Kidney epithelial cell (primary cell): ENCODE measurements at places on chromosomes 6 and 20.

DNA sequence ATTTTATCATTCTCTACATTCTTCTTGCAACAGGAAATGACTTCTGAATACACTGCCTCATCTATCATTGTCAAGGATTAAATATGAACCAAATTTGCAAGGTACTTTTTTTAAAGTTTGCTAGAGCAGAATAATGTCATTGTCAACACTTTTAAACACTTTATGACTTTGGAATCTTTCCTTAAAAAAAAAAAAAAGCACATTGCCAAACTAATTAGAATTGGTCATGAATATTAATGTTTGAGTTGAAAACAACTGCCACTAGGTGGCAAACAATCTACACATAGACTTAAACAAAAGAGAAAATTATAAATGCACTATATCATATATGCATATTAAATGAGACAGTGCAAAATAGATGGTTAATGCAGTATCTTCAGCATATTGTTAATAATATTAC lies 32.5 kb upstream of the TMEM244 start:
- no peak for DNase-seq

- DNase-seq, result no peak
These were observed 100.7 kb upstream of the PTPN1 start for GRCh38 chr20:50409495-50409894.

DNA sequence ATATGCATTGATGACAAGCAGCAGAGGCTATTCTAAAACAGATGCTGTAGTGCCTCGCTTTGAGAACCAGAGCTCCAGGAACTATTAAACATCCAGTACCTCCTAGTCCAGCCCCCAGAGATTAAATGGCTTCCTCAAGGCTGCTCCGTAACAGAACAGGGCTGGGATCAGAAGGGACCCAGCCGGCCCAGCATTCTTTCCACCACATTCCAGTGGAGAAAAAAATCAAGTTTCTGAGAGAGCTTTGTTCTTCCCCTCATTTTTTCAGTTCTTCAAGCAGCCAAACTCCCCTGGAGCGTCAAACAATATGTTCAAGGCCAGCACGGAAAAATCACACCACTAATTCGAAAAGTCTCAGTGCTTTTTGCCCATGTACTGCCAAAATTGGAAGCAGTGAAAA lies 5.8 kb upstream of the STMND1 start:
- no peak for DNase-seq

DNA sequence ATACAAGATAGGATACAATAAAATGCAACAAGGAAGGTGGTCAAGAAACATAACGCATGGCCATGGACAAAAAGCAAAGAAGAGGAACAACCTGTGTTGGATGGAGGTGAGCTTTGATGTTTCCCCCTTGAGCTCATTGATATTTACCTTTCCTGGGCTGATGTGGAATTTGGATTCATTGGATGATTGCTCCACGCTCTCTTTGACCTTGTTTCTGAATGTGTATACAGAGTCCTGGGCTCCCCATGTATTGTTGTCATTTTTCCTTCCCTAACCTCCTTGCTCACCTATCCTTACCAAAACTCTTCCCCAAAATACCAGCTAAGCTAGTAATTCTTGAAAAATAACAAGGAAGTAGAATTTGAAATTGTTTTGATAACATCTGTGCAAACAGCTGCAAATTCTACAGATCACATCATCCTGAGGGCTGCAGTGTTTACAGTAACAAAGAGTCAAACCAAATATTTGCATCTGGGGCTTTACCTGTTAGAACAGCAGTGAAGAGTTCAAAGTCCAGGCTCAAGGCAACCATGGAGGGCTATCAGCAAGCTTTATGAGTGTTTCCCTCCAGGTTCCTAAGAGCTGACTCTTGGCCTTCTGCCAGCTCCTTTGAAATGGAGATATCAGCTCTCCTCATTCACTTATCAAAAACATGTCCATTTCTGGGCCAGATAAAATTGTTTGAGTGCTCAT lies 214.3 kb upstream of the MARCKS start:
- no peak for DNase-seq

GRCh38 chr6:117200067-117200466 lies 65.3 kb upstream of the VGLL2 start:
- no peak for DNase-seq

GRCh38 chr20:46814366-46815232 lies 80.0 kb upstream of the EYA2 start:
- peak; percentile 82 for DNase-seq

DNA sequence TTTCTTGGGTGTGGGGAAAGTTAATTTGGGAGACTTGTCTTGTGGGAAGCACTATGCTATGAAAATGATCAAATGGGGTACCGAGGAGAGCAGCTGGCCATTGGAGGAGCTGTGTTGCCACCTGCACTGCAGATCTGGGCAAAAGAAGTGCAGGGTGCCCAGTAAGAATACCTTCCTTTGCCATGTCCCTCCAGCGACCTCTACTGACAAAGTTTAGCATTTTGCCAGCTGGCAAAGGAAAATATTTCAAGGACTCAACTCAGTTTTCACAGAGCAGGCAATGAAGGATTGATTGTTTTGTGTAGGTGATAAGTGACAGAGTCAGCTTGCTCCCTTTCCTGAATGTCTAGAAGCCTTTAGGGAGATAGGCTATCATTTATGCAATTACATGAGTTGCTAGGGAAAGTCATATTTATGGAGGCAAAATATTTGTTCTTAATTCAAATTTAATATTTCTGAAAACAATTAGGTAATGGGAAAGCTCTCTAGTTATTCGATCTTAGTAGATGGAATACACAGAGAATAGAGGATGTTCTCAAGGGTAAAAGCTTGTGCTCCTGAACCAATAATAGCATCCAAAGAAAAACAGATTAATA lies 118.4 kb downstream of the FARS2 start:
- DNase-seq, result no peak

GRCh38 chr20:23084845-23085365 lies 1.2 kb downstream of the CD93 start:
- no peak for DNase-seq

- no peak for DNase-seq
These were observed 66.8 kb downstream of the SCAND1 start for GRCh38 chr20:35887393-35888064.

GRCh38 chr20:37295001-37295400 lies 5.5 kb downstream of the MANBAL start:
- DNase-seq, result peak; percentile 97

DNA sequence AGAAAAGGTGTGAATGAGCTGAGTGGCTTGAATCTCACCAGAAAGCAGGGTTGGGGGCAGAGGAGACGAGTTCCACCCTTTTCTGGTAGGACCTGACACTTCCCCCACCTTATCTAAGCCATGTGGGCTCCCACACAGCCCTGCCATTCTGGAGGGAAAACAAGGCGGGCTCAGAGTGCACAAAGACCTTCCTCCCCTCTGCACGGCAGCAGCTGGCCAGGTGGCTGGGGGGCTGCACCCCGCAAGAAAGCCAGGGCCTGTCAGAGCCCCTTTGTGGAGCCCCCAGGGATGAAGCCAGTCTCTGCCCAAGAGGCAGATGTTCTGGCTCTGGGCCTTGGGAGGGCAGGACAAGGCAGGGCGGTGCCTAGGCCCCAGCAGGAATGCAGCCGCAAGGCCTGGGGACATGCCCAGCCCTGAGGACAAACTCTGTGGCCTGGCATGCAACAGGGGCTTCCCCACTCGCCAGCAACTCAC lies 48.4 kb upstream of the DSN1 start:
- no peak for DNase-seq

DNA sequence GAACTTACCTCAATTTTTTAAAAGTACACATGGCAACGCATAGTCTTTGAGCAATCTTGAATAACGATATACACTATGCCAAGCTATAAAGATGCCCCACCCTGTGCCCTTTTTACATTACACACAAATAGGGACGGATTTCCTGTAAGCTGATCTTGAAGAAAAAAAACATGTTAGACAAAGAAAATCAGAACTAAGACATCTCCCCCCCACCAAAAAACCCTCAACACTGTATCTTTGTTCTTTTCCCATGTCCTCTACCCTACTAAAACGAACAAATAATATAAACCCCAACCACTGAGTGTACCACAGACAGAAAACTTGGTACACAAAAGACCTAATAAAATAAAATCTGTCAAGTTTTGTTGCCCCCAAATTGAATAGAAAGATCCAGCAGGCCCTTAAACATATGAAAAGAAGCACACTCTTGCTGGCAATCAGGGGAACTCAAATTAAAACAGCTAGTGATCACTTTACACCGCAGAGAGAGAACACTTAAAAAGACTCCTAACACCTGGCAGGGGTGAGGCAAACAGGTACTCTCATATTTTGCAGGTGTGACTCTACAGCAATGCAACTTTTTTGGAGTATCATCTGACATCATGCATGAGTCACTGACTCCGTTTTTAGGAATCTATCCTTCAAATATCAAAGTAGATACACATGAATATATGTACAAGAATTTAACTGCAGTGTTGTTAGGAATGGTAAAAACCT lies 29.6 kb downstream of the BACH2 start:
- DNase-seq, result no peak

DNA sequence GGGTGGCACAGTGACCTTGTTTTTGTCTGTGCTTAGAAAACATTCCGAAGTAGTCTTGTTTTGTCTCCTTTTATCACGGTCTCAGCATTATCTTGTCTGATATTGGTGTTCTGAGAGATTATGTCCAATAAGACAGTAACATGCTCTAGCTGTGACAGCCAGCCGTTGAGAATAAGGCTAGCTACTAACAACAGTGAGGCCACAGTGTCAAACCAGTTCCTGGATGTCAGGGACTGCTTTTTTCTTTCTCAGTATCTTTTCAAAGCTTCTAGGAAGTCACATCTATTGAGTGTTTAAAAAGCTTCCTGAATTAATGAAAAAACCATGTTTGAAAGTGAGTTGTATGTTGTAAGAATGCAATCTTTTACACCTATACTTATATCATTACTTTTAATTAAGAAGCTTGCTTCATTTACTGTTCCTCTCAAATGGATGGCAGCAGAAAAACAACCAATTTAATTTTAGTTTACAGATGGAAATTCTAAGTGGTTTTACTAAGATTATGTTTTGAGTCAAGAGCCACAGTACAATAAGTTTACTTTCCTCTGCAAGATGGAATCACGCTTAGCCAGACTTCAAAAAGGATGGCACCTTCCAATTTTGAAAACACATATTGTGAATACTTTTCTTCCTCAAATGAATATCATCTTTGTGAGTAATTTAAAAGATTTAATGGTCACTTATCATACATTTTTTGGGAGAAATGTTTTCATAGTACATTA lies 53.1 kb downstream of the MAP3K7 start:
- no peak for DNase-seq

- DNase-seq, result no peak
These were observed 286.9 kb downstream of the PTPRK start for GRCh38 chr6:128233531-128233930.

GRCh38 chr6:13184089-13184468 lies 144.3 kb downstream of the TBC1D7 start:
- DNase-seq, result no peak

GRCh38 chr6:34161857-34162515 lies 16.1 kb upstream of the GRM4 start:
- DNase-seq, result no peak

- no peak for DNase-seq
These were observed 12.2 kb downstream of the SAYSD1 start for GRCh38 chr6:39102821-39103136.

- no peak for DNase-seq
These were observed 5.6 kb upstream of the UQCC2 start for GRCh38 chr6:33716890-33717632.

DNA sequence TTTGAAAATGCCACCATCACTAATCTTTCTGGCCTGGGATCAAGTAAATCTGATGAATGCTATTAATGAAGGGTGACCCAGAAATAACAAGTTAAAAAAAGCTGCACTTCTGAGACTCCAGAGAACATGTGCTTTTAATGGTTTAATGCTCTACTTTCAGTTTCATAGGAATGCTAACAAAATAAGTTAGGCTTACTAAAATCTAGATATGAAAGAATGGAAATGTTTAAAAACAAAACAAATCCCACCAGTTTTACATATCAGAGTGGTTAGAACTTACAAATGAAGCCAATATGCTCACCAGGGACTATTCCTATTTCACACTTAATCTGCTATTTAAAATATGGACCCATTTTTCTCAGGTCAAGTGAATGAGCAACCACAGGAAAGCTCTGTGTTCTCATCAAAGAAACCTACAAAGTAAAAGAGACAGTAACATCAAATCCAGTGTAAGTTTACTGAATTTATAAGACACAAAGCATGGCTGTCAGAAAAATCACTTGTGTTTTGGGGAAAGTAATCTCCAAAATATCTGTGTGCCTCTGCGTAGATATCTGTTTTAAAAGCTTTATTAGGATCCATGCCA lies 40.3 kb downstream of the FYN start:
- no peak for DNase-seq

- no peak for DNase-seq
These were observed 2.4 kb downstream of the SLC29A1 start for GRCh38 chr6:44225579-44226325.

- no peak for DNase-seq
These were observed 65.2 kb upstream of the ADGRF4 start for GRCh38 chr6:47633141-47633540.

DNA sequence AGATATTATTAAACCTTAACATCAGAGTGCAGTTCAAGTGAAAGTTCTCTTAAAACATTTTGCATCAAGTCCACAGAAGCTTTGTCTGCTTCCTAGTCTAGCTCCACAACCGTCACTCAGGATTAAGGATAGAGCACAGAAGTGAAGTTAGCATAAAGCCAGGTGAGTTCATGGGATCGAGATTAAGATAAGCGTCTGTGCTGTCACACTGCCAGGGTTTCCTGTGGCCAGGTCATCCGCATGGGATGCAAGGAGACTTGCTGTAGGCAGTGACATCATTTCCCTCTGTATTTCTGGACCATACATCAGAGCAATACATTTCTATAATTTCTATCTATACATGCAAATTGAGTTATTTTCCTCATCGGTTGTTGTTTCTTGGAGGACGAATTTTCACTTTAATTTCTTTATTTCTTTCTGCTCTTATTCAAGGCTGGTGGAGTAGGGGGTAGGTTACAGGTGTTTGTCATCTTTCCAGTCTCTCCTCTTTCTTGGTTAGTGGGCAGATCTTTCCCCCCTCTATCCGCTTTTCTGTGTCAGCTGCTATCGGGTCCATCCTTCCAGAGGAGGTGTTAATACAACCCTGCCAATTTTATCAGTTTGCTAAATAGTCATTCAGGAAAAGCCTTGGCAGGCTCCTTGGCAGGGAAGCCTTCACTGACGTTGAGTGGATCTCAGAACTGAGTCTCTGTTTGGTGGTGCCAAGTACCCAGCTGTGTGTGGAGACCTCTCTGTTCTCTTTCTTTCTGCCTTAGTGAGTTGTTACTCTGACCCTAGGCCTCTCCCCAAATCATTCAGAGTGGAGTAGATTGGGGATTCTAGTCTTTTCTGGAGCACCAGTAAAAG lies 307.6 kb upstream of the MAP3K7 start:
- DNase-seq, result no peak
